ENCODE measurements at places on chromosomes 13 and 19.

GRCh38 chr13:114067886-114068651, 64.4 kb downstream of the RASA3 start:
- DNase-seq, result no peak

DNA sequence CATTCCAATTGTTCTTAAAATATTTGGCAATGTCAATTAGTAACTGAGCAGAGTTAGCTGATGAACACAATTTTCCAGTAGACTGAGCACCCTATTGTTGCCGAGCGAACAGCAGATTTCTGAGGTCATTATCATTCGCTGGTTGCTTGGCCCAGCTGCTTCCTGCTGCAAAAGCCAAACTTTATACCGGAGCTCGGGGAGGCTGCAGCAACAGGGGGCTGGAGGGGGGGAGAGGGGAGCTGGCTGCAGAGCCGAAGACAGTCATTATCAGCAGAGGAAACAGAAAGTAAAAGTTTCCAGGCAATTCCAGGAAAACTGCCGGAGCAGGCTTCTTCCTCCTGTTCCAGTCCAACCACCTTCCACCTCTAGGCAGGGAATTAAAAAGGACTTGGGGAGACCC, 77.9 kb downstream of the ZNF536 start:
- no peak for DNase-seq

DNA sequence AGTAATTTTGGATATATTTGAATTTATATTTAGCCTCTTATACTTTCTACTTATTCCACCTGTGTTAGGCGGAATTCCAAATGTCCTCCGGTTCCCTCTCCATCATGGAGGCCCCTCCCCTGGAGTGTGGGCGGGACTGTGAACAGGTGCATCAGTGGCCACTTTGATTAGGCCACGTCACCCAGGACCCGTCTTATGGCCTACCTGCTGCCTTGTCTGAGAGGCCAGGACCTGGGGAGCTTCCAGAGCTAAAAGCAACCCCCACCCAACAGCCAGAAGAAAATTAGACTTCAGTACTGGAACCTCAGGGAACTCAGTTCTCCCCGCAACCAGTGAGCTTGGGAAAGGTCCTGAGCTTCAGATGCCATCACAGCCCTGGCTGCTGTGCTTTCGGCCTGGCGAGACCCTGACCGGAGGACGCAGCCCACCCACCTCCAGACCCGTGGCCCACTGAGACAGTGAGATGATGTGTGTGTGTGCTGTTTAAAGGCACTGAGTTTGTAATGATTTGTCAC, 200.2 kb upstream of the SOX1 start:
- DNase-seq, result no peak

DNA sequence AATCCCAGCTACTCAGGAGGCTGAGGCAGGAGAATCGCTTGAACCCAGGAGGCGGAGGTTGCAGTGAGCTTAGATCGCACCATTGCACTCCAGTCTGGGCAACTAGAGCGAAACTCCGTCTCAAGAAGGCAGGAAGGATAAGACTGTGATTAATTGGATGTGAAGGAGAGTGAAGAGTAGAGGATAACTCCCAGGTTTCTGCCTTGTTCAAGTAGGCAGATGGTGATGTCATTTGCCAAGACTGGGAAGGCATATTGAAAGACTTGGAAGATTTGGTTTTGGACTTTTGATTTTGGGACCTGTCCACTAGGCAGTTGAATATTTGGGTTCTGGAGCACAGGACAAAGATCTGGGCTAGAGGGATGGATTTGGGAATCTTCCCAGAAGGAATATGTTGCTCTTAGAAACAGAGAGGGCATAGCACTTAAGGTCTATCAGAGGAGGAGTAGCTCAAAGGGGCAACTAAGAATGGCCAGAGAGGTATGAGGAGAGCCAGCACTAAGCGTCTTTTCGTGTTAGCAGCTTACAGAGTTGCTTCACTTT, 20.0 kb downstream of the GARRE1 start:
- no peak for DNase-seq

DNA sequence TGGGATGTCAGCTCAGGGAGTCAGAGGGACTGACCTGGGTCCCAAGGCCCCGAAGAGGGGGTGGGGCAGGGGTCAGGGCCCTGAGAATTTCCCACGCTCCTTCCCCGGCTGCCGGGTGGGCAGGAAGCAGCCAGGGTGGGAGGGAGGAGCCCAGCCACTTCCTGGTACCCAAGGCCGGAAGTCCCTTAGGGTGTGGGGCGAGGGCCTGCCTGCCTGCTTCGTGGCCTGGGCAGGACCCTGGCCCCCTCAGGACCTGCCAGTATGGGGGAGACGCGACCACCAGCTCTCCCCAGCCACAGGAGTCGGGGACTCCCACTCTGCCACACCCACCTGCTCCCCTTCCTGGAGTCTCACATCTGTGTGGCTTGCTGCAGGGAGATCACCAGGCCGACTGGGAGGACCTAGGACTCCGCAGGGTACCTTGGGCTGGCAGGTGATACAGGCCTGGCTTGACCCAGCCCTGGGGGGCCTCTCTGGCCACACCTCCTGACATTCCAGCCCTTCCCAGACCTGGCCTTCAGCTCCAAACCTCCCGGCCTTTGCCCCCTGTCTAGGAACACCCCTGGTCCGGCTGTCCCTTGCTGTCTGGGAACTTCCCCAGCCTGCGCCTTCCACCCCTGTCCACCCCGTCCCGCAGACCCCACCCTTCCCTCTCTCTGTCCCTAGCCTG, 9.8 kb upstream of the CIRBP start:
- no peak for DNase-seq

GRCh38 chr19:18388100-18388959, 2.4 kb downstream of the GDF15 start:
- peak; percentile 58 for DNase-seq
